ENCODE measurements at places on chromosomes 12 and 14.

- no peak for DNase-seq
Measured at GRCh38 chr12:43676183-43676813, 82.3 kb downstream of the PUS7L start.

DNA sequence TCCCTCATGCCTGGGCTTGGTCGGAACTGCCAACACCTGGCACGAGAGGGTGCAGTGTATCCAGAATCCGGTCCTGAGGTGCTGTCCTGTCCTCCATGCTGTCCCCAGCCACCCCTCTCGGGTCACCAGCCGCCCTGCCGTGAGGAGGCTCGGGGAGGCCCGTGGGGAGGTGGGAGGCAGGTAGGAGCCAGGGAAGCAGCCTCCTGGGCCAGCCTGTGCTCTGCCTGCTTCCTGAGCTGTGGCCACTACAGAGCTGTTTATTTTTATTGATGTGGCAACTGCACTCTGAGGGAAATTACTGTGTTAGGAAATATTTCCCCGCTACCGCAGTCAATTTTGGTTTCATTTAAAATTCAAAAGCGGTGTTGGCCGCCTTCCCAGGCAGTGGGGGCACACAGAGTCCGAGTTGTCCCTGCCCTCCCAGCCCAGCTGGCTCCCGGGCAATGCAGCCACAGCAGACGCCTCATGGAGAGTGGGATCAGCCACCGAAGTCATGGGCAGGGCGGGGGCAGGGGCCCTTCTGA is 18.3 kb downstream of the NOC4L start:
- no peak for DNase-seq

GRCh38 chr12:83210933-83211332 is 524.2 kb downstream of the TMTC2 start:
- DNase-seq: no peak

DNA sequence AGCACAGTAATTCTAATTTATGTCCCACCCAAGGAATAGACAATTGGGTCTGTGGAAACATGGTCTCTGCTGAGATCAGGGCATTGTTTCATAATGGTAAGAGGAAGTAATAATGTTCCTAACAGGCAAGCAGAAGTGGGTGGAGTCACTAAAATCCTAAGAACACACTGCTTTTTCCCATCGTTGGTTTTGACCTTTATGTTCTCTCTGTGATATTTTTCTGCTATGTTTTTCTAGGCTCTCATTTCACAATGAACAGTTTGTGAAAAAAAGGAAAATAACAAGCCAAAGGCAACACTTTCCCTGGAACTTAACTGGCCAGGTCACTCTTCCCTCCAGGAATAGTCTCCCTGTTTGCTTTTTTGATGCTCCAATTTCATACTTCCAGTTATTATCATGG is 80.6 kb upstream of the OVCH1 start:
- no peak for DNase-seq

DNA sequence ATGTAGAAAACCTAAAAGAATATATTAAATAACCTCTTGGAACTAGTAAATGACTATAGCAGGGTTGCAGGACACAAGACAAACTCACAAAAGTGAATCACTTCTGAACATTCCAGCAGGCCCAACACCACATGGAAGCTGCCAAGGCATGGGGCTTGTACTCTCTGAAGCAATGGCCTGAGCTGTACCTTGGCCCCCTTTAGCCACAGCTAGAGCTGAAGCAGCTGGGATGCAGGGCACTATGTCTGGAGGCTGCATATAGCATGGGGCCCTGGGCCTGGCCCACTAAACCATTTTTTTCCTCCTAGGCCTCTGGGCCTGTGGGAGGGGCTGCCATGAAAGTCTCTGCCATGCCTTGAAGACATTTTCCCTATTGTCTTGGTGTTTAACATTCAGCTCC is 1067.3 kb downstream of the LRFN5 start:
- no peak for DNase-seq

DNA sequence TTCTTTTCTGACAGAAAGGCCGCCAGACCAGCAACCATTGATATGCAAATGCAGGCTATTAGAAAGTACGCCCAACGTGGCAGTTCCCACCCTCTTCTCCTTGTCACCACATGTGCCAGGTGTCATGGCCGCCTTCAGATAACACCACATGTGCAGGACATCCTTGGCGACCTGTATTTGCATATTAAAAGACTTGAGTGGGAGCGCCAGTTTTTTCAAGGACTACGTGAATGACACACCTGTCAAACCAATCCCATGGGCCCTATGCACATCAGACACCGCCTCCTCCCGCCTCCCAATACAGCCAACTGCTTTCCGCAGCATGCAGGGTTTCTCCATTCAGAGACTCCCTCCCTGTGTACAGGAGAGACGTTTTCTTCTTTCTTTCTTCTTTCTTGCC is 318.6 kb upstream of the FAR2 start:
- no peak for DNase-seq

Data from omental fat pad (tissue), 4 donors.